ENCODE measurements at places on chromosomes 3 and 15.

DNA sequence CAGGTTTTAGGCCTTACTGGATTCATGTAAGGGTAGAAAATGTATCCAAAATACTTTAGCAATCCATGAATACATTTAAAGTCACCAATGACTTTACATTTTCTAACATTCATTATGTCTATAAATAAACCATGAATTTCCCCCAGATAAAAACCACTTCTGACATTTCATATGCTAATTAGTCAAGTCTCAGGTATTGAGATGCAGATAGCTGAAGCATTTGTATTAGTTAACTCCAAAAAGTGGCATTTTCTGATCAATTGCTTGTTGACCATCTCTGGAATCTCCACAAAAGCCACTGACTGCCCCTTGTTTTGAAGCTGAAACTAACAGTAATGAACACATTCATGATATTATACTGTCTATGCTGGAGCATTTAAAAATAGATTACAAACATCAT, 68.4 kb upstream of the RAP2B start:
- no peak for DNase-seq

GRCh38 chr3:175310046-175310445, 450.9 kb downstream of the NAALADL2 start:
- DNase-seq, result no peak

DNA sequence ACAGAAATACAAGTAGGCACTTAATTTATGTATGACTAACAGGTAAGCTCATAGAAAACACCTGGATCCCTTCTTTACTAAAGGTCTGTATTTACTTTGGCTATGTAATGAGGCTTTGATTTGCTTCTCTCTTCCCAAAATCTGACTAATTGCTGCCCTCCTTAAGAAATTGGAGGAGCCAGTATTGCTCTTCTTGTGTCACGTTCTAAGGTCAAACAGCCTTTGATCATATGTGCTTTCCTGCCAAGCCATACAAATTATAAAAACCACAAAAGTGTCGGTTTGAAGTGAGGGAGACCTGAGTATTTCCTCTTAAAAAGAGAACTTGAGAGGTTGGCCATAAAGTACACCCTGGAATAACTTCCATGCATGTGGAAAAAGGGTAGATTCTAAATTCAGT, 112.1 kb upstream of the MB21D2 start:
- DNase-seq, result no peak

- no peak for DNase-seq
Observed at GRCh38 chr3:134536781-134537180, 50.9 kb downstream of the CEP63 start.

DNA sequence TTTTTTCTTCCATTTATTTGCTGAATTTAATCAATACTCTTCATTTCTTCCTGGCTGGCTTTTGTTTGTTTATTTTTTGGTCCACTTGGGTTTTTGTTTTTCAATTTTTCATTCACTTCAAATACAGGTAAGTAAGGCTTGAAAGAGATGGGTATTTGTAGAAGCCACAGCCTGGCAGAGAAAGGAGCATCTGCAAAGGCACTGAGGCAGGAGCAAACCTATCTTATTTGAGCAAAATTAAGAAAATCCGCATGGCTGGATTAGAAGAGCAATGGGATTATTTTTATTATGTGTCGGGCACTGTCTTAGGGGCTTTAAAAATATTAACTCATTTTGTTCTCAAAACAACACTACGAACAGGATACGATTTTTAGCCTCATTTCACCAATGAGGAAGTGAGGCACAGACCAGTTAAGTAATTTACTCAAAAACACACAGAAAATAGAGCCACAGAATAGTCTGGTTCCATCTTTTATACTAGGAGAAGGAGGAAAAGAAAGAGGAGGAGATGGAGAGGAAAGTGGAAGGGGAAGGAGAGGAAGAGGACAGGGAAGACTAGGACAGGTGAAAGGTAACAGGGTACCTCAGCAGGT, 35.1 kb upstream of the CCDC80 start:
- DNase-seq, result no peak

DNA sequence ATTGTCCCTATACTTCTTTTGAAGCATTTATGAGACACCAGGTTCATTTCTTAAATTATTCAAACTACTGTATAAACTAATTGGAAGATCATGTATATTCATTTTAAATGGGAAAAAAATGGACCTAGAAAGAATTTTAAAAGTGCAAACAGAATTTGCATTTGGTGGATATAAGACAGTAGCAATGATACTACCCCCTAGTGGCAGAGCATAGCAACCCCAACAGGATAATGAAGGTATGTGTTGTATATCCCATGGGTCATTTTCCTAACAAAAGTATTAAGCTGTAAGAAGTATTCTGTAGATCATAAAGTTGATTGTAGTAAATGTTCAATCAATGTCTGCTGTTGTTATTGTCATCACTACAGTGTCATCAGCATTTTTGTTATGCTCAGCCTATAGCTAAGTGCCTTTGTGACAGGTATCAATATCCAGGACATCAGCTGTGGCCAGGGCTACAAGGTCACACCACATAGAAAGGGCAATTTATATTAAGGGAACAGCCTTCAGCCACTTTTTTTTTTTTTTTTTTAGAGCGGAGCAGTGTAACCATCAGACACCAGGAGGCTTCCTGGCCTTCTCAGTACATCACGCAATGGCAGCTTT, 175.8 kb downstream of the FOXB1 start:
- no peak for DNase-seq

- DNase-seq, result no peak
Observed at GRCh38 chr3:112847692-112848091, 1.0 kb upstream of the CD200R1L start.

- DNase-seq, result no peak
Observed at GRCh38 chr15:38868326-38869114, 303.9 kb upstream of the RASGRP1 start.

DNA sequence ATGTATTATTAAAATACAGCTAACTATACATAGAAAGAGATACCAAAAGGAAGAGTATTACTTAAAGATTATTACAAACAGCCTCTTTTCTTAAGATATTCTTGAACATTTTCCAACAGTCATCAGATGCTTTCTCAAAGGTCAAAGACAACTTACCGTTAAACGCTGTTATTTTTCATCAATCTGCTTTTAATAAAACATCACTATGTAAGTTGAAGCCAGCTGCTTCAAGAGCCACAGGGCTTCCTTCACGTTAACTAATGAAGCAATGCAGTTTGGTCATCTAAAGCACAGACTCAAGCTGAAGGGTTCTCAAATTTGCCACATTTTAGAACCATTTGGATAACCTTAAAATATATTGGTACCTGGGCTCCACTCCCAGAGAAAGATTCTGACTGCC, 578.8 kb downstream of the ROBO2 start:
- DNase-seq, result no peak

GRCh38 chr3:184399410-184399809, 19.6 kb downstream of the CHRD start:
- no peak for DNase-seq

DNA sequence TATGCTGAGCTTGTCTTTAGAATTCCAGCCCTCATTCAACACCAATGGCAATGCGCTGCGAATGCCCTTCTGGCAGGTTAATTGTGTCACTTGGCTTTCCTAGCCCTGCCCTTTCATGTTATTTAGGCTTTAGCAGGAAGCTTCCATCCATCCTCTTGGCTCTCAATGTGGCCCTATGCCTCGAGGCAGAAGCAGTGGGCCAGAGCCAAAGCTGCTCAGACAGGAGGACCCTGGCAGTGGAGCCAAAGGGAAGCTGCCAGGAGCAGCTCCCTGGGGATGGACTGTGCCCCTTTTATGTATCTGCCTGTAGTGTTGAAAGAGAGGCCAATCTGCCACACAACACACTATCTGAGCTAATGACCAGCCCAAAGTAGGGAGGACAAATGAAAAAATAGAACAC, 376.4 kb downstream of the CTNNB1 start:
- no peak for DNase-seq

- no peak for DNase-seq
Observed at GRCh38 chr3:127464642-127465041, 125.9 kb downstream of the TPRA1 start.

DNA sequence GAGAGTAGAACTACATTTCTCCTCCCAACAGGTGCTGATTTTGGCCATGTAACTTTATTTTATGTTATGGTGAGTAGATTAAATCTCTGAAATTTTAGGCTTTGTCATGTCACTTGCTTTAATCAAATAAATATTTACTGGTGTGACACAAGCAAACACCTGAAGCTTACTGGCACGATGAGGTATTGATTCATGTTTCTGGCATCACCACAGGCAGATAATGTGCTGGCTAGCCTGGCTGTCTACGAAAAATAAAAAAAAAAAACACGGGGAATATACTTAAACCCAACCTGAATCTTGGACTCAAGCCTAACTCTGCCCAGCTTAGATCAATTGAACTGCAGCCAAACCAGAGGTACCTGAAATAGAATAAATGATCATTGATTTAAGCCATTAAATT, 65.6 kb upstream of the CADM2 start:
- no peak for DNase-seq

- DNase-seq, result no peak
Observed at GRCh38 chr3:129185783-129186182, 2.1 kb upstream of the CNBP start.

GRCh38 chr3:119221779-119222320, 18.8 kb downstream of the B4GALT4 start:
- no peak for DNase-seq

GRCh38 chr3:43221076-43221475, 65.3 kb upstream of the SNRK start:
- no peak for DNase-seq

DNA sequence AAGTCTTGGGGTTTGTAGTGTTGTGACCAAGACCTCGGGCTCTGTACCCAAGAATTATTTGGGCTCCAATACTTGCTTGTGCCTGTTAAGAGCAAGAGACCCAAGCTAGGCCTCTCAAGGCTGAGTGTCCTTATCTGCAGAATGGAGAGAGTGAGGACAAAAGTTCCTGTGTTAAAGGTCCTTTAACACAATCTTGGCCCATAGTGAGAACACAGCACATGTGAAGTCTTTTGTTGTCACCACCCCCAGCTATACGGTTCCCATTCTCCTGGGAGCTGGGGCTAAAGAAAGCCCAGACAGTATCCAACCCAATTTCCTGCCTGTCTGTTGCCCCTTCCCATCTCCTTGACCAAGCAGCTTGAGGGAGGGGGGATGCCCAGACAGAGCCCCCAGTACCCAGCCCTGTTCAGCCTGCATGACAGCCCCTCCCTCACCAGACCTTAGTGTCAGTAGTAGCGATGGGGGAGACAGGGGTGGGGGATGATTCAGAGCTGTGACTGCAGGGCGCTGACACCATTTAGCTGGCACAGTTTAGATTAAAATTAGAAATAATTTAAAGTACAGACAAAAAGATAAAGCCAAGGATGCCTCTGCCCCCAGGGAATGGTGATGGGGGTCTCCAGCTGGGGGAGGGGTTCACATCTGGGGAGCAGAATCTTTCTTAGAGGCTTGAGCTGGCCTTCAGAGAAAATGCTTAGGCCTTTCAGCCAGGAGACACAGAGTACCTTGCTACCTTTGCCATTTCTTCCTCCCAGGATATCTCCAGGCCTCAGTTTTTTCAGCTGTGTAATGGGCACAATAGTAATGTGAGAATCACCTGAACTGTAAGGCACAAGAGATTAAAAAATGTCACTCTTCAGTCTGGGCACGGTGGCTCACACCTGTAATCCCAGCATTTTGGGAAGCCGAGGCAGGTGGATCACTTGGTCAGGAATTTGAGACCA, 2.7 kb downstream of the PRKCD start:
- no peak for DNase-seq

- DNase-seq, result no peak
Observed at GRCh38 chr3:141266797-141267555, 35.4 kb downstream of the PXYLP1 start.

- DNase-seq, result no peak
Observed at GRCh38 chr15:94416820-94417219, 185.5 kb downstream of the MCTP2 start.

- DNase-seq, result no peak
Observed at GRCh38 chr3:157912514-157913451, 193.4 kb downstream of the SHOX2 start.

DNA sequence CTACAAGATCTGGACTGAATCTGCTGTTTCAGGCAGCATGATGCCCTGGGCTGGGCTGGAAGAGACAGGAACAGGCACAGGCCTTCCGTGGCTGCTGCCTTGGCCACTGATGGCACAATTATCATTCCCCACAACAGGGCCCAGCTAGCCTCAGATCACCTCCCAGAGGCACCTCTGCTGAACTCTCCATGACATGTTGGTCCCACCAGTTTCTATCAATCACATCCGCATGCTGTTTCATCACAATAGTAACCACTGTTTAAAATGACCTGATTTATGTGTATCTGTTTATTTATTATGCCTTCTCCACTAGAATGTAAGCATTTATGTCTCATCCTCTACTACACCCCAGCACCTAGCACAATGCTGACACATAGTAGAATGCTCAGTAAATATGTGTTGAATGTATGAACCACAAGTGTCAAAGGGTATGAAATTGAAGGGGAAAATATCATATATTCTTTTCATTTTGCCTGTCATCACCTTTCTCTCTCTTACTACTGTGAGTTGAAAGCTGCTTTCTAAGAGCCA, 32.7 kb upstream of the ZBTB38 start:
- no peak for DNase-seq

GRCh38 chr15:30903497-30904187, at the start of gene FAN1:
Gene FAN1, plus strand, starts transcription at chr15:30903915. Its CDS starts 749 bp downstream, at chr15:30904664.
- DNase-seq, result peak; percentile 44

GRCh38 chr15:90581771-90582352, 52.1 kb downstream of the CRTC3 start:
- DNase-seq, result no peak

GRCh38 chr3:150300852-150301517, 107.1 kb upstream of the TSC22D2 start:
- DNase-seq, result no peak

GRCh38 chr3:37308247-37308646, 133.9 kb upstream of the LRRFIP2 start:
- DNase-seq, result no peak

DNA sequence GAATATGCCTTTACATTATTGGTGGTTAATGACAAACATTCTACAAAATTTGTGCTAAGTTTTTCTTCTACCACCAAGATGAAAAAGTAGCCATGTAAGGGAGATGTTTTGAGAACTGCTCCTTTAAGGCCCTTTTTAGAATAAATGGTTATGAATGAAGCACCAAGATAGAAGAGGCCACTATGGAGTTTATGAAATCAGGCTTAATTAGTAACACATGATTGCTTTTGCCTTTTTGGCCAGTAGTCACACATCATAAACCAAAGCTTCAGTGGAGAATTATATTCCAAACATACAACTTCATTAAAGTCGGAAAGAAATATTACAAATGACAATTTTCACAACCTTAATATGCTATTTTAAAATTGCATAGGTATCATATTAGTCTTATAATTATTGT, 331.7 kb downstream of the RBMS3 start:
- DNase-seq, result no peak

DNA sequence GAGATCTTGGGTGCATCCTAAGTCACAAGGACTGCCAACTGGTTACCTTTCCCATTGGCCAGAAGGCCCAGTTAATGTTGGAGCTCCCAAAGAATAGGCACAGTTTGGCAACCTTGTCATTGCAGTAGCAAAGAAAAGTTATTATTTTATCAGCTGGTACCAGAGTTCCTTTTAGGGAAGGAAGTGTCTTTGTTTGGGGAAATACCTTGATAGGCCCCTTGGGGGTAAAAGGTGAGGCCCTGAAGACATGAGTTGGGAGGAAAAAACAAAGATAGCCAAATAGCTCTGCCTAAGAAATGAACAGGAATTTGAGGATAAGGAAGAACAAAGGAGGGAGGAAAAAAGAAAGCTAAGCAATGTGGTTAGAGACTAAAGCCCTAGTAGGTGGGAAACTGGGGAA, 85.8 kb downstream of the ANP32A start:
- no peak for DNase-seq
